ENCODE measurements at places on chromosomes 7 and 10.

GRCh38 chr7:107502797-107503196 lies 32.9 kb downstream of the GPR22 start:
- DNase-seq: no peak

- no peak for DNase-seq
Measured at GRCh38 chr7:17910377-17910776, 29.9 kb downstream of the SNX13 start.

DNA sequence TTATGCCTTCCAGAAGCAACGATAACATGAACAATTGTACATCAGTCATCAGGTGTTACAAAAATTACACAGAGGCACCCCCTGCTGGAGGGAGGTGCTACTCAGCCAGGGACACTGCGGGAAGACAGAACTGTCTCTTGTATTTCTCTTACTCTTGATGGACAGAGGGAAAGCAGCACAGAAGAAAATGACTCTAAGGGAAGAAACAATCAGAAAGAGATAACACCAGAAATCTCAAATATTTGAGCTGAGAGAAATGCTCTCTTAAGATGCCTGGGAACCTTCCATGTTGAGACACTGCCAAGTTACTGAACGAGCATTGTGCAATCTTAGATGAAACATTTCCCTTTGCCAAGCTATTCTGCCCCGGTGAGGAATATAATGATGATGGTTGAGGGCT lies 227.6 kb upstream of the NPSR1 start:
- peak; percentile 2 for DNase-seq

DNA sequence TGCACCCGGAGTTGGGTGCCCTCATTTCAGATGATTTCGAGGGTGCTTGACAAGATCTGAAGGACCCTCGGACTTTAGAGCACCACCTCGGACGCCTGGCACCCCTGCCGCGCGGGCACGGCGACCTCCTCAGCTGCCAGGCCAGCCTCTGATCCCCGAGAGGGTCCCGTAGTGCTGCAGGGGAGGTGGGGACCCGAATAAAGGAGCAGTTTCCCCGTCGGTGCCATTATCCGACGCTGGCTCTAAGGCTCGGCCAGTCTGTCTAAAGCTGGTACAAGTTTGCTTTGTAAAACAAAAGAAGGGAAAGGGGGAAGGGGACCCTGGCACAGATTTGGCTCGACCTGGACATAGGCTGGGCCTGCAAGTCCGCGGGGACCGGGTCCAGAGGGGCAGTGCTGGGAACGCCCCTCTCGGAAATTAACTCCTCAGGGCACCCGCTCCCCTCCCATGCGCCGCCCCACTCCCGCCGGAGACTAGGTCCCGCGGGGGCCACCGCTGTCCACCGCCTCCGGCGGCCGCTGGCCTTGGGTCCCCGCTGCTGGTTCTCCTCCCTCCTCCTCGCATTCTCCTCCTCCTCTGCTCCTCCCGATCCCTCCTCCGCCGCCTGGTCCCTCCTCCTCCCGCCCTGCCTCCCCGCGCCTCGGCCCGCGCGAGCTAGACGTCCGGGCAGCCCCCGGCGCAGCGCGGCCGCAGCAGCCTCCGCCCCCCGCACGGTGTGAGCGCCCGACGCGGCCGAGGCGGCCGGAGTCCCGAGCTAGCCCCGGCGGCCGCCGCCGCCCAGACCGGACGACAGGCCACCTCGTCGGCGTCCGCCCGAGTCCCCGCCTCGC lies at the start of gene EGFR:
Gene EGFR, plus strand, starts transcription at position 657 of the 830 bp plus-strand sequence. CDS start 261 bp downstream, outside the sequence.
- peak; percentile 12 for DNase-seq
